ENCODE measurements at places on chromosomes 11 and 22.
A peak's percentile ranks its signal among the peaks of the same experiment; 100 is the strongest.

DNA sequence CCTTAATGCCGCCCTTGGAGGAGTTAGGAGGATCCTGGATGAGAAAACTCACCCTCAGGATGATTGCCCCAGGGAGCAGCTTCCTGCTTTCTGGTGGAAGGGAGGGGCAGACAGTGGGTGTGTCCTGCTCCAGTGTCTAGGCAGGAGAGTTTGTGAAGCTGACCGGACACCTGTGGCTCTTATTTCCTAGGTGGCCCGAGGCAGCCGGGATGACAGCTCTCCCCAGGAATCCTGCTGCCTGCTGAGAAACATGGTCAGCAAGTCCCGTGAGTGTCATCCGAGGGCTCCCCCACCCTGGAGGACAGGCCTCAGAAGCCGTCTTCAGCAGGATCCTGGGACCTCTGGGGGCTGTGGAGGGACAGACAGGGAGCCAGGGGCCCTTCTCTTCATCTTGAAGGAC, 50.4 kb downstream of the ST3GAL4 start:
- DNase-seq: no peak

DNA sequence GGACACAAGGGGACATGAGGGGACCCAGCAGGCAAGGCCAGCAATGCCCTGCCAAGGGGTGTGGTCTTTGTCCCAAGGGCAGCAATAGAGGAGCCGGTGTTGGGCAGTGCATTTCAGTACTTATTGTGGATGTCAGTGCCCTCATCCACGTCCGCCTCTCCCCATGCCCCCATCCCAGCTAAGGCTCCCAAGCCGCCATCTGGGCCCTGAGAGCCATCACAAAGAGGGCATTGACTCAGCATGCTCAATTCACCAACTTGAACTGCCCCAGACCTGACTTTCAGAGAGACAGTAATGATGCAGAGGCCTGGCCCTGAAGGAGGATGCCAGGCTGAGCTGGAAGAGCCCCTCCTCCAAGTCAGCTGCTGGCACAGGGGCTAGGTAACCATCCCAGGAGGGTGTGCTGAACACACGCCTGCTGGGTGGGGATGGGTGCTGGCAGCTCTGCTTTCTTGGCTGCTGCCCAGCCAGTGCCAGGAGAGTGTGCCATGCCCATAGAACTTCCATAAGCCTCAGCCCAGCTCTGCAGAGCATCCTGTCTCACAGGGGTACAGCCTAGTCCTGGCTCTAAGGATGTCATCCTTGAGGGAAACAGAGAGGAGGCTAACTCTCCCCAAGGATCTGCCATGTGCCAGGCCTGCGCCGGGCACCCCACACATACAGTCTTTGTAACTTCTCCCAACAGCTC, 46.5 kb downstream of the PDE2A start:
- DNase-seq: no peak

GRCh38 chr11:109037856-109038780, 373.2 kb downstream of the DDX10 start:
- DNase-seq: peak; percentile 48

GRCh38 chr11:118916842-118917388, 8.8 kb downstream of the BCL9L start:
- DNase-seq: peak; percentile 72

DNA sequence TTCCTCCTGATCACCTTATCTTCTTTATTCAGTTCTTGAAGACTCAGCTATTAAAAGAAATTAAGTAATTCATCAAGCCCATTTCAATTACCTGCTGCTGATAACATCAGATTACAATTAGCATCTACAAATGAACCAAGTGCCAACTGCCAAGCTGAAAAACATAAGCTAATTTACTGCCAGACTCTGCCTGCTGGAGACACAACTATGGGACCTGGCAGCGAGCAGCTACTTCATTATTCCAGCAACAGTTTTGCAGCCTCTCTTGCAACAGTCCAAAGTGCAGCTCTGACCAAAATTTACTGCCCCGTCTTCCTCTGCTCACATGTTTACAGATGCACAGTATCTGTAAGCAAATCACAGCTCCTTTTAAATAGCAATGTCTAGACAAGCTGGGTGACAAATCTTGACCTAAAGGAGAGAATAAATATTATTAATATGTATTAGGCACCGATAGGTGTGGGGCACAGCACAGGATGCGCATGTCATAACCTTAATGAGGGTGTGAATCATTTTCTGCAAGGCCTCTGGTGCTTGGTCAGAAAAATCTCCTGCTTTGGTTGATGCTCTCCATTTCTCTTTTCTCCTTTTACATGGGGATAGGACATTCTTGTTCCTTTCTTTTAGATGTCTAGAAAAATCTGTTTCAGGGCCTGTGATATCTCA, 232.2 kb upstream of the PITPNB start:
- DNase-seq: no peak

DNA sequence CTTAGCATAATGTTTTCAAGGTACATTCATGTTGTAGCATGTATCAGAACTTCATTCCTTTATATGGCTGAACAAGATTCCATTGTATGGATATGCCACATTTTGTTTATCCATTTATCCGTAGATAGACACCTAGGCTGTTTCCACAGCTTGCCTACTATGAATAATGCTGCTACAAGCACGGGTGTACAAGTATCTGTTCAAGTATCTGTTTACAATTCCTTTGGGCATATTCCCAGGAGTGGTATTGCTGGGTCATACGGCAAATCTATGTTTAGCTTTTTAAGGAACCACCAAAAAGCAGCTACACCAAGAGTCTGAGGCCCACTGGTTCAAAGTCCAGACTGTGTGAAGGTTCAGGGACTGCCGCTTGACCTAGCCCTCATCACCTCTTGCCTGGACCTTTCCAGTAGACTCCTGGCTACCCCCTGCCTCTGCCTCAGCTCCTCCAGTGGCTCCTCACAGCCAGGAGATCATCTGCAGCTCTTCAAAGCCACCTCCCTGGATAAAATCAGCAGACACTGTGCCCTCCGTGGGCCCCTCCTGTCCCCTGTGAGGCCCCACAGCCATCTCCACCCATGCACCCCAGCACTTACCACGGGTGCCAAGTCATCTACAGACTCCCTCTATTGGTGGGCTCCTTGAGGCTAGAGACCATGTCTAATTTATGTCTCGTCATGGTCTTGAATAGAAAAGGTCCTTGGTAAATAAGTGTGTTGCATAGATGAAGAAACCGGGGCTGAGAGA, 160.3 kb downstream of the MN1 start:
- DNase-seq: no peak

GRCh38 chr11:125110506-125110905, 920 bp downstream of the TMEM218 start:
- DNase-seq: peak; percentile 30

GRCh38 chr11:115324581-115325432, 179.4 kb downstream of the CADM1 start:
- DNase-seq: peak; percentile 43

- peak; percentile 97 for DNase-seq
These were observed 10.7 kb downstream of the PRG3 start for GRCh38 chr11:57370251-57370650.

DNA sequence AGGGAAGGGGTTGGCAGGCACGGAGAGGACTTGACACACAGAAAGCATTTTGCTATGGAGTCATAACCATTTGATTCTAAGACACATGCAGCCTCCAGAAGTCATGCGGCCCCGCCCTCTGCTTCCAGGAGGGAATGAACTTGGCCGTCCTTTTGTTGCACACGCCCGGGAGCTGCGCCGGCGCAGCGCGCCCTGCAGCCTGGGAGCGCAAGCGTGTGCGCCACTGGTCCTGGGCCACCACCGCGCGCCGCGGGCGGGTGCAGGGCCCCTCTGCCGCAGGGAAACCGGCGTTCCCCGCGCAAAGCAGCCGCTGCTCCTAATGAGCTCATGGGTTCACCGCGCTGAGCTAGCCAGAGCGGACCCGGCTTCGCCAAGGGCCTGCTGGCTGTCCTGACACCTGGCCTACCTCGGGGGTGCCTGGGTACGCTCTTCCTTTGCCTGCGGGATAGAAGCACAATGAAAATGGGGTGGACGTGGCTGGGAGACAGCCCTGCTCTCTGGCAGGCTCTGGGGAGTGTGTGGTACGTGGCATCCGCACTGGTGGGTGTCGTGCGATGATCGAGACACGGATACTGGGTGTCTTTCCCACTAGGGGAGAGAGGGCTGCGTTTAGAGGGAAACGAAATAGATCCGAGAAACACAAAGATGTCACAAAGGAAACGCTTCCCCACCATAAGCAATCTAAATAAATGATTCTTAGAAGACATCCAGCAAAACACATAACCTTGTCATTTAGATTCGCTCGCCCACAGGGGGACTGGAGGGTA, 669 bp downstream of the MICAL3 start:
- peak; percentile 88 for DNase-seq

GRCh38 chr11:109304159-109304558, 117.8 kb upstream of the C11orf87 start:
- peak; percentile 46 for DNase-seq

GRCh38 chr22:19775496-19776325, 15.1 kb downstream of the TBX1 start:
- DNase-seq: no peak

- DNase-seq: no peak
These were observed 41.4 kb downstream of the TMEM123 start for GRCh38 chr11:102411142-102411541.

- peak; percentile 91 for DNase-seq
These were observed 57.5 kb upstream of the PLET1 start for GRCh38 chr11:112318184-112318591.

- peak; percentile 8 for DNase-seq
These were observed 1.8 kb downstream of the MTMR2 start for GRCh38 chr11:95922099-95922498.

- no peak for DNase-seq
These were observed 4.3 kb upstream of the SERHL2 start for GRCh38 chr22:42549331-42550060.

GRCh38 chr22:20173246-20173645, 22.4 kb upstream of the CCDC188 start:
- no peak for DNase-seq

DNA sequence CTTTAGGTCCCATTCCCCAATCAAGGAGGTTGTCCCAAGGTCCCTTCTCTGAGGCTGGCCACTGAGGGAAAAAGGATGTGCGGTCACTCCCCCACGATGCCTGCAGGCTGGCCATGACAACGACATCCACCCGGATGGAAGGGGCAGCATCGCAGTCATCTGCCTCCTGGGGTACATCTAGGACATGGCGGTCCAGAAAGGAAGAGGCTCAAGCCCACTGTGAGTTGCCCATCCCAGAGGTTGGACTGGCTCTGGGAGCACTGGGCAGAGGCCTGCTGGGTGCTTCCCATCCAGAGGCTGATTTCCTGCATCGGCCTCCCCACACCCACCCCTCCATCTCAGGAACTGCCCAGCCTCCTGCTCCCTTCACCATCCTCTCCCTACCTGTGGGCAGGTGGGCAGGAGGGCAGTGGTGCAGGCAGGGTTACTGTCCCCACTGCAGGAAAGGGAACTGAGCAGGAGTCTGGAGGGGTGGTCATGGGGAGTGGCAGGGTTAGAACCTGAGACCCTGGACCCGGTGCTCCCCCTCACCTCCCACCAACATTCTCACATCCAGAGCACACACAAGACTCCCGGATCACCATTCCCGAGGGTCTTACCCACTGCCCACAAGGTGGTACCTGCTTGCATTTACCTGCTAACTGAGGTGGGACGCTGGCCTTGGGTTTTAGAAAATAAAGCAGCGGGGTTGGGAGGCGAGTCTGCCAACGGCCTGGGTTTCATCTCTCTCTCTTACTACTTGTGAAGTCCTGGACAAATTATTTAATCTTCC, 4.4 kb downstream of the RCE1 start:
- no peak for DNase-seq

DNA sequence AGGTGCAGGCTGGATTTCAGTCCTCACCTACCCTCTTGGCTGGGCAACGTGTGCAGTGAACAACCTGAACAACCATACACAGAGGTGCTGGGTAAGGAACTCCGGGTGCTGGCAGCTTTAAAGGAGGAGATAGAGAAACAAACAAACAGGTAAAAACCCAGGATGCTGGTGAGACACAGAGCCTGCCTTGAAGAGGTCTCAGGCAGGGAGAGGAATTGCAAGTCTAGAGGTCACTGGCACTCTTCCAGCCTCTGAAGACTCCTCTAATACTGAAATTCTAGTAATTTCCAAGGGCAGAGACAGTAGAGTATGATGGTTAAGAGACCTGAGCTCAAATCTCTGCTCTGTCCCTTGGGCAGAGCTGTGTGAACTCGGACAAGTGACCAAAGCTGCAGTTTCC, 192.5 kb downstream of the CEP164 start:
- DNase-seq: peak; percentile 33

DNA sequence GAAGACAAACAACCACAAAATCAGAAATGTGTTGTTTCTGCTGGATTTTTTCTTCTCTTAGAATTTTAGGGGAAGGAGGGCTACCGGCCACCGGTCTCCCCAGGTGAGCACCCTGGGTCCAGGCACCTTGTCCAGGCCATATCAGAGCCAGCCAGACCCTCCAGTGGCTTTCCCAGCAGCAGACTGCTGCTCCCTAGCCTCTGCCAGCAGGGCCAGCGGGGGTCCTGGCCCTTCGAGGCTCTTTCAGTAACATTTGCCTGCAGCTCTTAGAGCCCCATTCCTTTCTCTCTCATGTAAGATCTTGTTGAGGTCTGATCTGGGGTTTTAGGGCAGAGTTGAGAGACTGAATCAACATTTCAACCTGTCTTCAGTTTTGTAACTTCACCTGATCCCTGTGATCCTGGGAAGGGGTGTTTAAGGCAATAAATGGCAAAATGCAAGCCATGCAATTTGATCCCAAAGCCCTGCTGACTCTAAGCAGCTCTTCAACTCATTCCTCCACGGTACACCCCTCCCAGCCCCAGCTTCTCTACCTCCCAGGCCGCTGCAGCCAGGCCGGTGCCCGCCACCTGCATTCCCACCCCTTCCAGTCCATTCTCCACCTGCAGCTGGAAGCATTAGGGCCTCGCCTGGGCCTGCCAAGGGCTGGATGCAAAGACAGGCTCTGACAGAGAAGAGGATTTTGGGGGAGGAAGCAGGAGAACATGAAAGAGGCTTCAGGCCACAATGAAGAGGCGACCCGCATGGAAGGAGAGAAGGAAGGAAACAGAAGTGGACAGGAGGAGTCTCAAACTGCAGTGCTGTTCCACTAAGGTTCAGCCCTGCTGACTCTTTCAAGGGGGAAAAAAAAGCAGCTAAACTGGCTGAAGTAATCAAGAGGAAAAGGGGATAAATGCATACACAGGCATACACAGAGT, 113.0 kb upstream of the FGF3 start:
- DNase-seq: no peak

GRCh38 chr11:44726283-44727113, at the start of gene TSPAN18:
TSS of gene TSPAN18 (plus strand) at chr11:44726962. CDS start at chr11:44906417, 179,455 bp downstream.
- DNase-seq: no peak

- DNase-seq: no peak
These were observed 150.6 kb downstream of the DSCAML1 start for GRCh38 chr11:117646411-117646810.
